Uterine smooth muscle cell (primary cell): ENCODE measurements at places on chromosomes 16 and 17. TPM values are rescaled to one million over a fixed set of nuclear protein-coding genes. Genes with fewer than 3 reads are reported as not detected.

TOM1L1 gene
- 14.9 and 18.0 TPM in 2 replicates for total RNA-seq

SEZ6L2 gene
- total RNA-seq: 2.1 and 10.0 TPM in 2 replicates

LGALS9B gene
- total RNA-seq: not detected in 2 replicates

ST6GALNAC2 gene
- 0.89 and 1.4 TPM in 2 replicates for total RNA-seq

ASPHD1 gene
- total RNA-seq: 9.1 and 9.4 TPM in 2 replicates

MYH8 gene
- under 0.01 TPM in 1 of 2 replicates, not detected in the other for total RNA-seq

CDH3 gene
- total RNA-seq: 0.25 and 0.33 TPM in 2 replicates

TNFRSF13B gene
- total RNA-seq: not detected in 2 replicates

SLC2A4 gene
- total RNA-seq: under 0.01 TPM in 2 replicates

ADAM11 gene
- total RNA-seq: 0.75 and 0.77 TPM in 2 replicates

SAP30BP gene
- 56.0 and 84.6 TPM in 2 replicates for total RNA-seq
